ENCODE measurements at places on chromosomes 7 and 10.

DNA sequence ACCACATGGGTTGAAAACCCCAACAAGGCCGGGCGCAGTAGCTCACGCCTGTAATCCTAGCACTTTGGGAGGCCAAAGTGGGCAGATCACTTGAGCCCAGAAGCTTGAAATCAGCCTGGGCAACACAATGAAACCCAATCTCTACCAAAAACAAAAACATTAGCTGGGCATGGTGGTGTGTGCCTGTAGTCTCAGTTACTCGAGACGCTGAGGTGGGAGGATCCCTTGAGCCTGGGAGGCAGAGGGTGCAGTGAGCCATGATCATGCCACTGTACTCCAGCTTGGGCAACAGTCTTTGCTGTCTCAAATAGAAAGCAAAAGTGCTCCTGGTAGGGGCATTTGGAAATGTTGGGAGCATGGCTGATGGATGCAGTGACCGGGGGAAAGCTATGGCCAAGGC, 209.6 kb upstream of the PLXNA4 start:
- no peak overlapping the region for H3K27ac ChIP-seq
- no peaks in the 10 kb centered on the region for H3K4me1 ChIP-seq
- H3K36me3 ChIP-seq: no peaks in the 10 kb centered on the region

DNA sequence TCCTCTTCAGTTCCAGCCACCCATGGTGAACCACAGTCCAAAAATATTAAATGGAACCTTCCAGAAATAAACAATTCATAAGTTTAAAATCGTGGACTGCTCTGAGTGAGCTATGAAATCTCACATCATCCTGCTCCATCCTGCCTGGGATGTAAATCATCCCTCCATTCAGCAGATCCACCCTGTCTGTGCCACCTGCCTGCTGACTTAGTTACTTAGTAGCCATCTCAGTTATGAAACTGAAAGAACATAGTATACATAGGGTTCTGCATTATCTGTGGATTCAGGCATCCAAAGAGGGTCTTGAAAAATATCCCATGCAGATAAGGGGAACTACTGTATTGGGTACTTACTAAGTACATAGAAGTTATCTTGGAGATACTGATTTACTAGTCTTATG, 89.0 kb downstream of the ST8SIA6 start:
- H3K4me1 ChIP-seq: no peaks in the 10 kb centered on the region
- no peaks in the 10 kb centered on the region for H3K27me3 ChIP-seq

- no peaks in the 10 kb centered on the region for H3K27me3 ChIP-seq
- H3K27ac ChIP-seq: no peak overlapping the region
- H3K36me3 ChIP-seq: no peaks in the 10 kb centered on the region
- no peak for DNase-seq
These were observed 664.8 kb upstream of the SEMA3D start for GRCh38 chr7:85851571-85852193.

DNA sequence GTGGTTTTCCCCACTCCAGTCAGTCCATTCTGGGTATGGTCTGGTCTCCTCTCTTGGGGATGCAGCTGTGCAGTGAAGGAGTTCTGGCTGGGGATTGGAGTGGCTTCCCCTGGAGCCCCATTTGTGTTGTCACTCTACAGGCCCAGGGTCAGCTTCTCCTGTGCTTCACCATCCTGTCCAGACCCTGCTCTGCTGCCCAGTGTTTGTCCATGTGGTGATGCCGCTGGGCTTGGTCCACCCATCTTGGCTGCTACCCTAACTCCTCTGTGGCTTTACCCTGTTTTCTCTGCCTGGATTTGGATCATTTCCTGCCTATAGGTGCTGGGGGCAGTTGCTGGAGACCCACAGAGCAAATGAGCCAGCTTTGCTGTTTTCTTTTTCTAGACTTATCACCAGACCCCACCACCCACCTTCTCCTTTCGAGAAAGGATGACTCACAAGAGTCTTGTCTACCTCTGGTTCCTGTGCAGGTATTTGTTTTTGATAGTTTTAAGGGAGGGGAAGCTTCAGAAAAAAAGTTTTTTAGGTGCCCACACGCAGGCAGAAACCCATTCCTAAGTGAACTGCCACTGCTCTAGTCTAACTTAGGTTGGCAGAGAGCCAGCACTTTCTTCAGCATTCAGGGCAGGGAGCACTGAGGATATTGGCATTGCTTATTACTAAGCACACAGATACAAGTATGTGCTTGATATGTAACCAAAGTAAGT, 8.5 kb downstream of the ZDHHC16 start:
- no peak overlapping the region for H3K4me3 ChIP-seq
- H3K36me3 ChIP-seq: peaks cover 22% of the 10 kb centered on the region
- H3K27me3 ChIP-seq: no peaks in the 10 kb centered on the region
- no peak overlapping the region for H3K27ac ChIP-seq
- H3K4me1 ChIP-seq: peaks cover 10% of the 10 kb centered on the region
- peak; percentile 43 for DNase-seq

Measured in body of pancreas (tissue), 4 donors.